ENCODE measurements at places on chromosomes 5 and 9. TPM values are rescaled to one million over a fixed set of nuclear protein-coding genes. Genes with fewer than 3 reads are reported as not detected.

The ELOVL7 gene
- 0.73 TPM for total RNA-seq

- no peak for DNase-seq
Measured at GRCh38 chr9:108445431-108446071, 410.2 kb downstream of the ACTL7B start.

GRCh38 chr9:116267021-116267420, 113.4 kb downstream of the PAPPA start:
- DNase-seq: no peak

The SPATA31C1 gene
- total RNA-seq: not detected

The CAMK2A gene
- 17.1 TPM for total RNA-seq

GRCh38 chr5:96683392-96683791, 21.2 kb downstream of the CAST start:
- no peak for DNase-seq

DNA sequence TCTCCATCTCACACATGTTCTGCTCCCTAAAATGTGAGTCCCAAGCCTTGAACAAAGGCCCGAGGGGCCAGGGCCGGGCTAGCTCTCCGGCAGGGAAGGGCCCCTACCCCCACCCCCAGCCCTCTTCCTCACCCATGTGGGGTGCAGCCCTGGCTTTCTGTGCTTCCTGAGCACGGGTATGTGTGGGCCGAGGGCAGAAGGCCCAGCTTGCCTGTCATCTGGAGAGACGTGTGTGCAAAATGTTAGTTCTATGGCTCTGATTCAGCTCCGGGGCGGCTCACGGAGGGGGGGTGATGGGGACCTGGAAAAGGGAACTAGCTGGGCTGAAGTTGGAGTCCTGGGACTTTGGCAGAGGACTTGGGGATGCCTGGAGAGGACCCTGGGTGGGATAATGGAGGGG, 90.3 kb upstream of the ARAP3 start:
- no peak for DNase-seq

All from Right ventricle myocardium superior (tissue), 1 donor.